ENCODE measurements at places on chromosomes 6 and 20.

GRCh38 chr6:23566418-23566817 is 559.6 kb upstream of the NRSN1 start:
- DNase-seq = no peak

DNA sequence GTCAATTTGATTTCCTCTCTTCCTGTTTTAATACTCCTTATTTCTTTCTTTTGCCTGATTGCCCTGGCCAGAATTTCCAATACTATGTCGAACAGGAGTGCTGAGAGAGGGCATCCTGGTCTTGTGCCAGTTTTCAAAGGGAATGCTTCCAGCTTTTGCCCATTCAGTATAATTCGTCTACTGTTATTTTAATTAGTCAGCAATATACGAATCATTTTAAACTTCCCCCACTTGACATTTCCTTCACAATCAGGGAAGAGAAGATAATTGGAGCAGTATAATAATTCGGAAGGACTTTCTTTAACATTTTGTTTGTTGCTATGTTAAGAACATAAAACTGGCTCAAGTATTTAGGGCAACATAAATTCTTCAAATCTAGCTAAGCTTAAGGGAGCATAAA is 860.3 kb upstream of the SLC35B3 start:
- DNase-seq = no peak

DNA sequence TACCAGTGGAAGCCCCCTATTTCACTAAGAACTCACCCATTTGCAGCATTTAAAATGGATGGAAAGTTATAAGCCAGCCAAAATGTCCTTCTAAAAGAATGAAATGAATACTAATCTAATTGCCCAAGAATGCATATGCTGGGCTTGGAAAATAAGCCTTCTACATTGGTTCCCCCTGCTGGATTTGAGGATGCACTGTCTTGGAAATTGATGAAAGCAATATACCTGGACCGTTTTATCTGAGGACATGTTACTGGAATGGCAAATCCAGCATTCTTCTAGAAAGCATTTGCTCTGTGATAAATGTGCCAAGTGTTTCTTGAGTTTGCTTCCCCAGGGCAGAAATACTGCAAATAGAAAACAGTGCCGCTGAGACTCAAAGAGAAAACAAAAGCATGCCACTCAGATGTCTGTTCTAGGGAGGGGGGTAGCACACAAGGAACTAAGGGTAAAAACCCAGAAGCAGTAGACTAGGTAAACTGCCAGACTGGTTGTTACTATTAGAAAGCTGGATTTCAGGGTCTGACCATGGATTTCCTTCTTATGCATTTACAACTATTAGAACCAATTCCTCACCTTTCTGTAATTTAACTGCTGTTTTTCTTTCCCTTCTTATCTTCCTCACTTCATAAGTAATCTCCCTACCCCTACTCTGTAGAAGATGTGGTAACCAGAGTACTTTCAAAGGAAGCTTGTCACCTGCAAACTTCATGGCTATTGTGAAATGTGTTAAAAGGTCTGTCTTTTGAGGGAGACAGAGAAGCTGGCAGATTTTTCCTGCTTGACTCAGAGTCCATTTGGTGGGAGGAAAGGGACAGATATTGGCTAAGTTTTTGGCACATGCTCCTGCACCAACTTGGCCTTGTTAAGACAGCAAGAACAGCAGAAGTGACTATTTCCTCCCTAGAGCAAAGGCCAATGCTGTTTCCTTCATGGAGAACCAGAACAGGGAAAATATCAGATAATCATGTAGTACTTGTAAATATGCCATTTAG is 642.6 kb downstream of the KIF16B start:
- peak; percentile 32 for DNase-seq

DNA sequence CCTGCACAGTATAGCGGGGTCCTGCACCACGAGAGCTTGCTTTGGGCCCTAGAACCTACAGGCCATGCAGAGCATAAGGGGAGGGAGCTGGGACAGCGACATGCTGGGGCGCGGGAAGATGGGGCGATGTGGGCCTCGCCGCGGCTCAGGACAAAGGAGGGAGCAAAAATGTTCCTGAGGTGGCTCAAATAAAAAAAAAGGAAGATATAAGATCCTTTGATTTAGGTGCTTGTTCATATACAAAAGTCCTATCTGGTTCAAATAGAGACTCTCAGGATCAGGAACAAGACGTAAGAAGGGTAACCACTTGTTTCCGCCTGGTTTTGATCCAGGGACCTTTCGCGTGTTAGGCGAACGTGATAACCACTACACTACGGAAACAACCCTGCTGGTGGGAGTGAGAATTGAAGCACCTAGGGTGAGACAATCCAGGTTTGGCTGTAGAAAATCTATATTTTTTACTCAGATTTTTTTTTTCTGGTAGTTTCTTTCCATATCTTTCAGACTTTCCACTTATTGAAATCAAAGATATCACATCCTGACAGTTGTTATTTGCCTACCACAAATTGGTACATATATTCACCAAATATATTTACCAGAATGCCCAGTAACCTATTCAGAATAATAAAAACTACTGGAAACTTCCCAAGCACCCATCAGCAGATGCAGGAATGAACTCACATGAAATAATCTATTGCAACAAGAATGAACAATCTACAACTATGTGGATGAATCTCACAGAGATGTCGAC is 177.9 kb upstream of the ZNF184 start:
- DNase-seq = peak; percentile 49

GRCh38 chr6:114762145-114762544 is 419.3 kb upstream of the HS3ST5 start:
- DNase-seq = no peak

GRCh38 chr6:106098383-106099234 is 12.5 kb downstream of the PRDM1 start:
- DNase-seq = no peak

DNA sequence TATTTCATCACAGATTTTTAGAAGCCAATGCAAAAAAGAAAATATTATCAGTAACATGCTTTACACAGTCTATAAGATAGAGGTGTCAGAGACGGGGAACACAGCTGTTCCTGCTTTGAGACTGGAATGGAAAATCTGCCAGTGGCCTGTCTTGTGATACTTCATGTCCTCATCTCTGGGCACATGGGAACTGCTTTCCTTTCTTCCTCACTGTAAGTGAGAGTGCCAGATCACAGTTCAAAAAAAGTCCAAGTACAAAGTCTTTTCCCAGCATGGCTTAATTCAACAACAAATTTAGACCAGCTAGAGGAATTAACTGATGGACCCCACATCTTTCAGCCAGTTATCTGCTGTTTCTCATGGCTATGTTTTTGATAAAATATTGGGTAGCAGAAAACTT is 490.4 kb downstream of the CDKAL1 start:
- DNase-seq = no peak

DNA sequence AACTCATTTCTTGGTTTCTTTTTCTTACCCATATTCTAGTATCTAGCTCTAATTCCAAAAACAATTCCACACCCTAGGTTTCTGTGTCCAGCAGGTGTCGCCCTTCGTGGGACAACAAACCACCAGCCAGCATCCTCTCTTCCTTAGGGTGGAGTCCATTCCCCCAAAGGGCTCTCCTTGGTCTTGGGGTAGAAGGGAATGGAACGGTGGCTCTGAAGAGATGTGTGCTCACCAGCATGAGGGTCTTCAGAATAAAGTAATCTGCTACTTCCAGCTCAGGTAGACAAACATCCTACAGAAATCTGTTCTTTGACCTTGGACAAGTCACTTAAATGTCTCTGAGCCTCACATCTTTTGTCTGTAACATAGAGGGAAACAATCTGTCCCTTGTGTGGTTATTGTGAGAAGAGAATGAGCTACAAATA is 7.2 kb downstream of the HLA-DMB start:
- DNase-seq = peak; percentile 64

DNA sequence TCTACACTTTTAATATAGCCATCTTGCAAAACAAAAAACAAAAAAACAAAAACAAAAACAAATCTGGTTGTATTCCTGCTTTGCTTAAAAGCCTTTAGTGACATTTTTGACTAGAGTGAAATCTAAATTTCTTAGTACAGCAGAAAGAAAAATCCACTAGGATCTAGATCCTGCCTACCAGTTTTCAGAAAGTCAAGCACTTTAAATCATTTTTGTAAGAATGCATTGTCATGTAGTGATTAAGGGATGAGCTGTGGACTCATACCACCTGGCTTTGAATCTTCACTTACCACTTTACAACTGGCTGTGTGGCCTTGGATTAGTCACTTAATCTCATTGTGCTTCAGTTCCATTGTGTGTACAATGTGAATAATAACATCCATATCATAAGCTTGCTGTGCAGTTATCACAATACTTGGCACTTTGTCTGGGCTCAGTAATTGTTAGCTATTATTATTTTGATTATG is 4.0 kb downstream of the MKKS start:
- no peak for DNase-seq

DNA sequence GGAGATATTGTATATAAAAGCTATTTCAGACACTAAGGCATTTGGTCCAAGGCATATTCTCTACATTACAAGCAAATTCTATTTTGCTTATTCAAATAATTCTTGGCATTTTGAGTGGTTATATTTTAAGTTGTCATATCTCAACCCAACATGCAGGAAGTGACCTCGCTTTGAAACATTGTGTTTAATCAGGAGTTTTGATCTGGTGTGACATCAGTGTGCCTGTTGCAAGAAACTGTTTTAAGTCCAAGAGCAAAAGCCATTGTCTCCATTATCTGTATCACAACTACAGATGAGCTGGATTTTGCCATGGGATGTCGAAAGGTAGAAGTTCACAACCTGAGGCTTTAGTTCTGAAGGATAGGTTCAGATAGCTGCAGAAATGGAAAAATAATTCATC is 509.9 kb upstream of the ID4 start:
- no peak for DNase-seq

DNA sequence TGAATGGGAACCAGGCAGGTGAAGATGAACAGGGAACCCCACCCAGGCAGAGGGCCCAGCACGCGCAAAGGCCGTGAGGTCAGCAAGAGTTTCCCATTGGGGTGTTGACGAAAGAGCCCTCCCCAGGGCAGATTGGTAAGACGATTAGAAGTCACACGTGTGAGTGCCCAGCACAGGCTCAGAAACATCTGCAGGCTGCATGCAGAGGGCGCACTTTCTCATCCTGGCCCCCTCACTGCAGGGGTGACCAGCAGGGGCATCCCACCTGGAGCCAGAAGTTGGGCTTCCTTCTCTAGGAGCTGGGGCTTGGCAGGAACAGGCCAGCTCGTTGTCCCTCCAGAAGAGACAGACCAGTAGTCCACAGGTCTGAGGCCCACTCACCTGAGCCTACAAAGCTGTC is 38.4 kb downstream of the VSTM2L start:
- no peak for DNase-seq

- DNase-seq = no peak
These were observed 114.3 kb upstream of the BTN3A2 start for GRCh38 chr6:26250698-26251044.

- DNase-seq = no peak
These were observed 22.3 kb downstream of the LAMA5 start for GRCh38 chr20:62344782-62345181.

GRCh38 chr6:142333431-142333830 is 31.6 kb downstream of the ADGRG6 start:
- DNase-seq = no peak

GRCh38 chr20:5146099-5146668 is 19.4 kb downstream of the CDS2 start:
- DNase-seq = no peak

DNA sequence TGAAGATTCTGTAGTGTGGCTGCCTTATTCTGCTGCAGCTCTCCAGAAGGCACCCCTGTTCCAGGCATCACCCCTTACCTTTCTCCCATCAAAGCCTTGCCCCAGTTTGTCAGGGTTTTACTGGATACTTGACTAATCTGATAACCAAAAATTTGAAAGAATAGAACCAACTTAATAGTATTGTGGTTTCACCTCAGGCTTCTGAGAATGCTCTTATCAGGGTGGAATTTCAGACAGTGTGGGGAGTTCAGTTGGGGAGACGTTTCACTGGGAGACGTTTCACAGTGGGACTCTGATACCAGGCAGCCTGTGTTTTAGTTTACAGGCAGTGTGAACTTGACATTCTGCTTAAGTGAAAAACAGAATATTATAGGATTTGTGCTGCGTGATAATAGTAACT is 50.5 kb downstream of the SCAND1 start:
- no peak for DNase-seq

DNA sequence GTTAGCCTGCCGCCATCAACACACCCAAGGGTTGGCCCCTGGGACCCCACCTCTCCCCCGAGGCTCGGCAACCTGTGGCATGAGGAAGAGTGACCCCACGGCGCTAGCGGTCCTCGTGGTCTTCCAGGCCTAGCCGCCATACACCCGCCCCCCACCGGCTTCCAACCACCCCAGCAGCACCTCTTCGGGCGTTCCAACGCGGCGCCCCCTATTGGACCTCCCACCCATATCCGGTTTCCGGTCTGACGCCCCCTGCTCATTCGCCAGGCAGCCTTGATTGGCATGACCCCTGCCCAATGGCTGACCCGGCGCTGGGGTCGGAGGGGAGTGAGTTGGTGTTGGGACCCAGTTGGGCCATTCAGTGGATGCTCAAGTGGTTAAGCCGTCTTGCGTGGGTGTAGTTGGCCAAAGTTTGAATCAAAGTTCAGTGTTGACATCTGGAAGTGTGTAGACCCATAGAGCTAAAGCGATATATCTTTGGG is at the start of gene GNAS-AS1:
Gene GNAS-AS1, minus strand, starts transcription at position 210 of the 482 bp plus-strand sequence.
- peak; percentile 72 for DNase-seq

- no peak for DNase-seq
These were observed 254.9 kb downstream of the SOD2 start for GRCh38 chr6:159438106-159438505.

DNA sequence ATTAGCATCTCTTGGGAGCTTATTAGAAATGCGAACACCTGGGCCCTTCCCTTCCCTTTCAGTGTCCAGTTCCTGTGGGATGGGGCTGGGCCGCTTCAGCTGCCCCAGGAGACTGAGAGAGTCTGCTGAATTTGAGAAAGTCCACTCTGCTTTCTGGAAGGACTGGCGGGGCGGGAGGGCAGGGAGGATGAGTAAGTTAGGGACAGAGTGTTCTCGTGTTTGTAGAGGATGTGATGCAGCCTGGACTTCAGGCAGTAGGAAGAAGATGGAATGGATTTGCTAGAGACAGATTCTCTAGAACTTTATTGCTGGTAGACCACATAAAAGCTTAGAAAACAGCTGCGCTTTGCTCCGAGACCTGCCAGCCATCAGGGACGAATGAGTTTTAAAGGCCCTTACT is 1.1 kb upstream of the TULP4 start:
- DNase-seq = no peak

DNA sequence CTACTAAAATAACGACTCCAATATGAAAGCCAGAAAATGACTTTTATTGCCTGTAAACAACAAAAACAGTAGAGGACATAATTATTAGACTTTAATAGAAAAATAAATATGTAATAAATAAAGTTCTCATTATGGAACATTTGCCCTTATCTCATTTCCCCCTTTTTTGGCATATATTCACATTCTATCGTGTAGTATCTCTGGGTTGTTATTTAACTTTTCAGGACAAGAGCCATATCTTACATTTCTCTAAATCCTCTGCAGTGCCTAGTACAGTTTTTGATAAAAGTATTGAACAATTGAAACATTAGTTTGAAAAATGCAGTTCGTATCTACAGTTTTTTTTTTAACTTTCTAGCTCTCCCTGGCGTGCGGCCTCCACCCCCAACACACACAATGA is 442.0 kb upstream of the SOX4 start:
- DNase-seq = no peak
